IPS DF 19.7 (cell line): ENCODE measurements at places on chromosomes 6 and 20.

DNA sequence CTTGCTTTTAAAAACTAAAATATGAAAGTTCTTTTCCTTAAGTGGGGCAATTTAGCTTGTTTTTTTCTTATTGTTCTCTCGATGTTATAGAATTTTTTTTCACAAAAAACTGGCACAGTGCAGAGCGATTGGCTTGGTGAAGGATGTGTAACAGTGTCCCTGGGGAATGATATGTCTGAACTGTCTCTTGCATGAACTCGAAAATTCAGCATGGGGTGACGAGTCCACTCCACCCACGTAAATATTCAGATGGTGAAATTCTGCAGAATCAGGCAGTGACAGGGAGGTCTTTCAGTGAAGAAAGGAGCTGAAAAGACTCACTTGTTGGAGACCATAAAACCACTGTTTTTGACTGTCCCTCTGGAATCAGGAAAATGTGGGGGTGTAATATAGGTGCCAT lies 505.3 kb downstream of the MMUT start:
- no peak for DNase-seq

DNA sequence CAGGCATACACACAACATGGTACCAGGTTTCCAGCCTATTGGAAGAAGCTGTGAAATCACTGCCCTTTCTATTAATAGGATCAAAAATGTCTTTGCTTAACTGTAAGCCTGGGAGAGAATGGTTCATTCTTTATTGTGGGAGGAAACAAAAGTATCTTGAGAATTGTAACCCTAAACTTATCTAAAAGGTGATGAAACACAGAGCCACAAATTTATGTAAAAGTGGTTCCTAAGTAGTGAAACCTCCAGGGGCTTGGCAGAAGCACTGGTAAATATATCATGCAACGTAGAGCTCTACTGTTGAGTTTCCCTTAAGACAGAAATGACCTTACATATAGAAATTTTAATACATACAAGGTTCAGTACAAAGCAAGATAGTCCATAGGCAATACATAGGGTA lies 17.2 kb upstream of the NOX3 start:
- no peak for DNase-seq

GRCh38 chr20:56373942-56374341 lies 15.2 kb downstream of the FAM210B start:
- no peak for DNase-seq

DNA sequence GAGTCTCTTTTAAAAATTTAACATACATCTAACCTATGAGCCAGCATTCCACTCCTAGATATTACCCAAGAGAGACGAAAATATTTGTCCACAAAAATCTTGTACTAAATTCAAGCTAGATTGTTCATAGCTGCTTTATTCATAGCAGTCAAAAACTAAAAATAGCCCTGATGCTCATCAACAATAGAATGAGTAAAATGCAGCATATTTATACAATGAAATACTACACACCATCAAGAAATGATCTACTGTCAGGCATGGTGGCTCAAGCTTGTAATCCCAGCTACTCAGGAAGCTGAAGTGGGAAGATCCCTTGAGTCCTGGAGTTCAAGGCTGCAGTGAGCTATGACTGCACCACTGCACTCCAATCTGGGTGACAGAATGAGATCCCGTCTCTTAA lies 22.0 kb upstream of the SRC start:
- no peak for DNase-seq

DNA sequence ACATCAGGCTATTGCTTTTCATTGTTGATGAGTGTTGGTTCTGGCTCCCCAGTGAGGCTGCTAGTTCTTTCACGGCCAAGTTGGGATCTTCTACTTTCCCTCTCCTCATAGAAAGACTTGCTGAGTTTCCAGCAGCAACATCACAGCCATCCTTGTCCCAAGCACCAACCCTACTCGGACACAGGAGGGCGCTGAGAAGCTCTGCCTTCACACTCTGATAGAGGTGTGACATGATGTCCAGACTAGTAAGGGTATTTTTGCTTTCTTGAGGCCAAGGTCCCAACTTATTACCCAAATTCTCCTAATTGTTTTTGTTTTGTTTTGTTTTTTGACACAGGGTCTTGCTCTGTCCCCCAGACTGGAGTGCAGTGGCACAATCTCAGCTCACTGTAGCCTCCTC lies 3.0 kb upstream of the GCM1 start:
- DNase-seq, result peak; percentile 47

DNA sequence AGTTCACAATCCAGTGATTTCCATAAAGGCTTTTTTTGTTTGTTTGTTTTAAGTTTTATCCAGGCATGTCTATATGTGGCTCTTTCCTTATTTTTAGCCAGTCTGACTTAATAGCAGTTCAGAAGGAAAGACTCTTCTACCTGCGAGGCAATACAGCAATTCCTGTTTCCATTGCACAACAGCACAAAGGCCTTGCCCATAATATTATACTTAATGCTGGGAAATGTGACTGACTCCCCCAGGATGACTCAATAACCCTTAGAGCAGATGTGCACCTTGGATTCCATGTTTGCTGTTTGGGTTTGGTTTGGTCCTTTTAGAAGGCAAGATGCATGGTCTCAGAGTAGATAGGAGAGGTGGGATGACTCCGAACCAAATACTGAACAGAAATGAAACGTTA lies 184.1 kb downstream of the MTFR2 start:
- no peak for DNase-seq

GRCh38 chr20:517221-517620 lies 26.4 kb downstream of the CSNK2A1 start:
- DNase-seq, result no peak

- no peak for DNase-seq
Observed at GRCh38 chr6:75201901-75202672, 3.8 kb downstream of the COL12A1 start.
